ENCODE measurements at places on chromosomes 2 and 18.

- peak; percentile 60 for DNase-seq
Observed at GRCh38 chr2:181077128-181077709, 96.8 kb downstream of the UBE2E3 start.

DNA sequence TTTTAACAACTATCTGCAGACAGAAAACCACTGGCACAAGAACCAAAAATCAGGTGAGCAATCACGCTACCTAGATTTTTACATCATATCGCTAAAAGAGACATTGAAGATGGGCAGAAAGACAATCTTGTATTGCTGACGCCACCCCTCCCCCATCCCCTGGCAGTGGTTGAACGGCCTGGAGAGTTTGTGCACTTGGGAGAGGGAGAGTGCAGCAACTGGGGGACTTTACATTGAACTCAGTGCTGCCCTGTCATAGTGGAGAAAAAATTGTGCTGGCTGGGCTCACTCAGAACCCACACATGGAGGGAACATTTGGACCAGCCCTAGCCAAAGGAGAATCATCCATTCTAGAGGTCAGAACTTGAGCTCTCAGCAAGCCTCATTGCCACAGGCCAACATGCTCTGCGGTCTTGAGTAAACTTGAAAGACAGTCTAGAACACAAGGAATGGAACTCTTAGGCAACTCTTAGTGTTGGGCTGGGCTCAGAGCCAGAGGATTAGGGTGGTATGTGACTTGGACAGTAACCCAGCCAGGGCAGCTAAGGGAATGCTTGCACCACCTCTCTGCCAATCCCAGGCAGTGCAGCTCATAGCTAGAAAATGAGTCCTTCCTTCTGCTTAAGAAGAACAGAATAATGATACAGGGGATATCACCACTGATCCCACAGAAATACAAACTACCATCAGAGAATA, 220.0 kb upstream of the CYP26B1 start:
- DNase-seq, result no peak

GRCh38 chr18:35290094-35290735, at the start of gene ZSCAN30:
ZSCAN30 (minus strand) TSS chr18:35290229; CDS start chr18:35264352, 25,877 bp downstream.
- peak; percentile 93 for DNase-seq

- no peak for DNase-seq
Observed at GRCh38 chr2:142741764-142742269, 135.6 kb upstream of the KYNU start.

- DNase-seq, result no peak
Observed at GRCh38 chr2:161847910-161848309, 223.7 kb downstream of the SLC4A10 start.

DNA sequence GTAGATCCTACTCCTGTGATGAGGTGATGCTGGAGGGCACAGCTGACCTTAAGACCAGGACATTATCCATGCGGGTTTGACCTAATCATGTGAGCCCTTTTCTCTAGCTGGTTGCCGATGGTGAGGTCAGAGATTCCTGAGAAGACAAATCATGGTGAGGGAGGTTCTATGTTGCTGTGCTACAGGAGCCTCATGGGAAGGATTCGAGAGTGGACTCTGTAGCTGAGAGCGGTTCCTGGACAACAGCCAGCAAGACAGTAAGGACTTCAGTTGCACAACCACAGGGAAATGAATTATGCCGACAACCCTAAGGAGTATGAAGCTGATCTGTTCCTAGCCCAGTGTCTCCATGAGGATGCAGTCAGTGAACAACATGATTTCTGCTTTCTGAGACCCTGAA, 80.4 kb downstream of the EPB41L3 start:
- no peak for DNase-seq

DNA sequence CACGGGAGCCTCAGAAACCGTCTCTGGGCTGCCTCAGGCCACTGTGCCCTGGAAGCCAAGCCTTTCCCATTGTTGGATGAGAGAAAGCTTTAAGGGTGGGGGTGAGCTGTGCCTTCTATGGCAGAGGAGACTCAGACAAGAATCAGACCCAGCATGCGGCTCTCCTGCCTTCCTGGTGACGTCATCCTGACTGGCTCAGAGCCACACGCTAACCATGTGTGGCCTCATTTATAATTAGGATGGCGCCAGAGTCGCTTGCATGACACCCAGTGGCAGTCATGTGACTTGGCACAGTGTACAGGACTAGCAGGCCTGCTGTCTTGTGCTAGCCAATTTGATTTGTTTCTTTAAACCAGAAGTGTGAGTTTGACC, 99.1 kb downstream of the SH3BP4 start:
- DNase-seq, result peak; percentile 97

GRCh38 chr2:141724426-141724825, 406.4 kb downstream of the LRP1B start:
- DNase-seq, result no peak

DNA sequence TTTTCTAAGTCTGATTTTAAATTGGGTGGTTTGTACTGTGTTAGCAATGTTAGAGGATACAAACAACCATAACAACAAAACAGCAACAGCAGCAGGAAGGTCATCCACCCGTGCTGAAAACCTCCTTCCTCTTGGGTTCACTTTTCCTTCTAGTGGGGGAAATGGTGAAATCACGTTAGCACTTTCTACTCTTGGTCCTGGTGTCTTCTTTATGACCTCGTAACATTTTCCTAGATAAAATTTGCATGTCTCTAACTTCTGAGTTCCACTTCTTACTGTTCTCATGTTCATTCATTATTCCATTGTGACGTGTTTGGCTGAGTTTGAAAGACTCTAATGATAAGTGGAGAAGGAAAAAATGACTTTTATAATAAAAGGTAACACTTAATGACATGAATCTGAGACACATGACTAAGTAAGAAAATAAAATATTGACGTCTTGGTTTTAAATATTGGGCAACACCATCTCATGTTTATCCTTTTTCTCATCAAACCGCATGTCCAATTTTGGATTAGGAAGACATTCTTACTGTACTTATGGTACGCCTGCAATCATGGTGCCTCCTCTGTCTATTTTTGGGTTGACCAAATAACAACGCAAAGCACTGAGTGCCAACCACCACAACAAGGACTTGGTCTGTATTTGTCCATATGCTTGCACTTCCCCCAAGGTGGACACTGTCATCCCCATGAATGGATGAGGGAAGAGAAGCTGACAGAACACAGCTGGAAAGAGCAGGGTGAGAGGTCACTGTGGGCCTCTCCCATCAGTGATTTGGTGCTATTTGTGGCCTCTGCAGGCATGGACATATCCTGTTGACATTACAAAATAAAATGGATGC, 25.7 kb upstream of the IL1R1 start:
- no peak for DNase-seq

- no peak for DNase-seq
Observed at GRCh38 chr18:64202863-64203262, 54.0 kb upstream of the LINC00305 start.

- DNase-seq, result no peak
Observed at GRCh38 chr2:128661311-128661710, 342.6 kb upstream of the HS6ST1 start.

DNA sequence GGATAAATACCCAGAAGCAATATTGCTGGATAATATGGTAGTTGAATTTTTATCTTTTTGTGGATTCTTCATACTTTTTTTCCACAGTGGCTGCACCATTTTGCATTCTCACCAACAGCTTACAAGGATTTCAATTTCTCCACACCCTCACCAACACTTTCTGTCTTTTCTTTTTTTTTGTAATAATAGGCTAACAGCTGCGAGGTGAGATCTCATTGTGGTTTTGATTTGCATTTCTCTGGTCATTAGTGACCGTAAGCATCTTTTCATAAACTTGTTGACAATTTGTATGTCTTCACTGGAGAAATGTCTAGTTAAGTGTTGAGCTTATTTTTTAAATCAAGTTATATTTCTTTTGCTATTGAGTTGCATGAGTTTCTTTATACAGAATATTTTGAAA, 17.6 kb upstream of the SLC9A2 start:
- DNase-seq, result no peak

Measured in NCI-H1105 treated with DMSO at 0.1 percent for 48 hours (cell line).